ENCODE measurements at places on chromosomes 5 and 9. TPM values are rescaled to one million over a fixed set of nuclear protein-coding genes. Genes with fewer than 3 reads are reported as not detected.

CCDC127 gene
- polyA plus RNA-seq, result 3.0 TPM

GALNT12 gene
- 7.2 TPM for polyA plus RNA-seq

SLCO6A1 gene
- polyA plus RNA-seq, result 0.20 TPM

ZNF462 gene
- polyA plus RNA-seq, result 13.5 TPM

SCGB3A1 gene
- 1.8 TPM for polyA plus RNA-seq

GIN1 gene
- 3.8 TPM for polyA plus RNA-seq

- no peak for DNase-seq
Measured at GRCh38 chr9:103615994-103616393, 478.1 kb upstream of the SMC2 start.

GRCh38 chr5:36355516-36355915, 53.8 kb upstream of the RANBP3L start:
- no peak for DNase-seq

DNA sequence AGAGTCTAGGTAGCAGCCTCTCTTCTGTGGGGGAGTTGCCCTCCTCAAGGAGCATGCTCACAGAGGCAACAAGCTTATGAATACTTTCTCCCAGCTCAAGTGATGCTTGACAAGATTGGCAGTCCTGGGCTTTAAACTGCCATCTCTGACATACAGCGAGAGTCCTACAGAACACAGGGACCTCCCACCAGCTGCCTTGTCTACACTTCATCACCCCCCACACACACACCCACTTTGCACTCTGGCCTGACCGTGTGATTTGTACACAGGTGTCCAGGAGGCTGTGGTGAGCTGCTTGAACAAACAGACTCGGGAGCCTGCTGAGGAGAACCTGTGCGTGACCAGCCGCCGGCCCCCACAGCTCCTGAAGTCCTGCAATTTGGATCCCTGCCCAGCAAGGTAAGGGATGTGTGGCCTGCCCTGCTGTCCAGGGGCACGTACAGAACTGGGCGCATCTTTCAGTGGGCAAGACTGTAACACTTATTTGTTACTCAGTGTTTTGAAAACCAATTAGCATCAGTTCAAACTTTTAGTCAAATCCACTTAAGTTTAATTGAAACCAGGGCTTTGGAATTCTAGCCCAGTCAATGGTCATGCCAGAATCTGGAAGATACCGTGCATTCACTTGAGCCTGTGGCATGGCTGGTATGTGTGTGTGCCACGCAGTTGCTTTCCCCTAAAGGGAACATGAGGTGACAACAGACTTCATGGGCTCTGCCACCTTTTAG, 247.5 kb downstream of the ADAMTSL1 start:
- no peak for DNase-seq

DNA sequence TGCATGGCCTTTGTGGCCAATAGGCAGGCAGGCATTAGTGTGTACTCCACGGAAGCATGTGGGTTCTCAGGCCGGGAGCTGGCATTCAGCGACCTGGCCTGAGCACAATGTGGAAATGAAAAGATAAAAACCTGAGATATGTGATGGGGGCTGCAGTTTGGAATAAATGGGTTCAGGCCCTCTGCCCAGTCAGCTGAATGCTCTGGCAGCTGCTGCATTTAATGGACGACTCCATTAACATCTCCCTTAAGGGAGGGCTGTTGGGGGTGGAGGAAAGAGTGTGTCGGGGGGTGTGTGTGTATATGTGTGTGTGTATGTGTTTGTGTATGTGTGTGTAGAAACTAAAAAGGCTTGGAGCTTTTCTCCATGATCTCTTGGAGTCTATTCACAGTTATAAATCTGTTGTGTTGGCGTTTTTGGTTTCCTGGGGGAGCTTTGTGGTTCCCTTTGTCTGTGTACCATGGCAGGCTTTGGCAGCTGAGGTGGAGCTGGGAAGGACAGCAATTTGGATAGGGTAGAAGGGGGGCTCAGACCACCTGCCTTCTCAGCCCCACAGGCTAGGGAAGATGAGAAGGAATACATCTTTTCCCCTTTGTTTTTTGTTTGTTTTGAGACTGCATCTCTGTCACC, 27.3 kb upstream of the HSPA9 start:
- DNase-seq, result no peak

DNA sequence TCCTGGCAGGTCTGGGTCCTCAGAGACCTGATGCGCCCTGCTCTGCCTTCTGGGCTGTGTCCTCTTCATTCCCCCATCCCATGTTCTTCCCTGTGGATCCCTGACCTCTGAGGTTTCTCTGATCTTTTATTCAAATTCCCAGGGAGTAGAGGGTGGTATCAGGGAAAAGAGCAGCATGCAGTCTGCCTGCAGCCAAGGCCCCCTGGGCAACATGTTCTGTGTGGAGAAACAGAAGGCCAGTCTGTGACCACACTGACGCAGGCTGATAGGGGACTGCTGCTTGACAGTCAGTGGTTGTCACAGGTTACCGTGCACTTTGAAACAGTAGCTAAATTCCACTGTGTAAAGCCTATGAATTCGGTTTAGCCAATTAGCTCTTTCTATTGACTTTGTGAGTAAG, 156.6 kb upstream of the IRX2 start:
- DNase-seq, result peak; percentile 10
